Neural progenitor cell (in vitro differentiated cells): ENCODE measurements at places on chromosomes 6 and 20.

- no peak for DNase-seq
Measured at GRCh38 chr20:3739926-3740451, 7.5 kb downstream of the HSPA12B start.

DNA sequence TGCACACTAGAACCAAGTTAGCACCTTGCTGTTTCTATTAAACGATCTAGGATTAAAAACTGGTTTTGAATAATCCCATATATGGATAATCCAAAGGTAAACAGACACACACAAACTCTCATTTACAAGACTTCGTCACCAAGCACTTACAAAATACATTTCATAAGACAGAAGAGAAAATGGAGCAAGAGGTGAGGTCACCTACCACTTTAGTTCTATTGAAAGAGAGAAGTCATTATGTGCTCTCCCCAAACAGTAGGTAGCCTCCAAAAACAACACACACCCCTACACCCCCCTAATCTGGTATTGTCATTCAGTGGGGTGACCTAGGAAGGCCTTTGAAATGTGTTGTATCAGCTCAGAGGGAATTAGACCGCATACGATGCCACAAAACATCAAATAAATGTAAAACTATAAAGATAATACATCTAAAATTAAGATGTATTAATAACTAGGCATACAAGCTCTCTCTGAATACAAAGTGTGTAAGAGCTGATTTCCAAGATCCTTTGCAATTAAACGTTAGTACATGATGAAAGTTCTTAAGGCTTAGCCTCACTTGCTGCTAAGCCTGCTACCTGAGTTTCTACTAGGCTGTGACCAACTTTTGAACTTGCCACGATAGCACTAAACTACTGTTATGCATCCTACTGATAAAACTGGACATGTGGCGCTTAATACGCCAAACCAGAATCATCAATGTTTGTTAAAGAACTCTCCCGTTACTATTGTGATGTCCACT is 1.6 kb downstream of the SRPK1 start:
- peak; percentile 31 for DNase-seq

DNA sequence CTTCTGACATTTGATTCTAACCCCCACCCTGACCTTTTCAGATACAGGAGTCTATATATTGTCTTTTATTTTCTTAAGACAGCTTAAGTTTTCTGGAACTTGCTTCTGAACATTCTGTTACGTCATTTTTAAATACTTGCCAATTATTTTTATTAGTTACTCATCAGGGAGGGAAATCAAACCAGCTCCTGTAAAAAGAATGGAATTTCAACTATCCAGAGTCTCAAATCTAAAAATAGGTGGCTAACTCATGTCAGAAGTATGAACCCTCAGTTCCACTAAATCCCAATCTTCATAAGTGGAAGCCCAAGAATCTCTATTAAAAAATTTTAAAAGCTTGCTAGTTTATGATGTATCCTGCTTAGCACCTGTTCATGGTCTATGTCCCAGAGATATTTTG is 900.0 kb downstream of the KIF16B start:
- no peak for DNase-seq

- no peak for DNase-seq
Measured at GRCh38 chr6:44737829-44738528, 350.5 kb downstream of the CDC5L start.

GRCh38 chr20:40865095-40865494 is 163.5 kb upstream of the TOP1 start:
- no peak for DNase-seq

DNA sequence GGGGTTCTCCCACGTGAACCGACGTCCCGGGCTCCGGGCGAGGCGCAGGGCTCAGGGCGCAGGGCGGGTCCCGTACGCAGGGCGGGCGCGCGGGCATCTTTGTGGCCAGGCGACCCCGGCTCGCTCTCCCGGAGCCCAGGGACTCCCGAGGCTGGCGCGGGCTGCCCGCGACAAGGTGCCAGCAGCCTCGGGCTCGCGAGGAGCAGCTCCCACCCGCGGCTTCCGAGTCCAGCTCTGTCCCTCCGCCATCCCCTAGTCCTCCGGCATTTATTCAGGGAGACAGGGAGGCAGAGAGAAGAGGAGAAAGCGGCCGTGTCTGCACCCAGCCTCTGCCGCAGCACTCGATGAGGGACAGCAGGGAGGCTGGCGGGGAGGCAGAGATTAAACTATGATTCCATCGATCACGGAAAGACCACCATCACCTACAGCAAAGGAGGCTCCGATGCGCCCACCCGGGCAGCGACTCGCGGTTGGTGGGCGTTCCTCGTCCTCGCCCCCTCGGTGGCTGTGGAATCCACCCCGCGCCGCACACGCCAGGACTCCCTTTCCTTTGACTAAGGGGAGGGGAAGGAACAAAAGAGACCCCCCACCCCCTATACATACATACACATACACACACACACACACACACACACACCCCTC is 1.1 kb downstream of the RGS17 start:
- DNase-seq = peak; percentile 52

DNA sequence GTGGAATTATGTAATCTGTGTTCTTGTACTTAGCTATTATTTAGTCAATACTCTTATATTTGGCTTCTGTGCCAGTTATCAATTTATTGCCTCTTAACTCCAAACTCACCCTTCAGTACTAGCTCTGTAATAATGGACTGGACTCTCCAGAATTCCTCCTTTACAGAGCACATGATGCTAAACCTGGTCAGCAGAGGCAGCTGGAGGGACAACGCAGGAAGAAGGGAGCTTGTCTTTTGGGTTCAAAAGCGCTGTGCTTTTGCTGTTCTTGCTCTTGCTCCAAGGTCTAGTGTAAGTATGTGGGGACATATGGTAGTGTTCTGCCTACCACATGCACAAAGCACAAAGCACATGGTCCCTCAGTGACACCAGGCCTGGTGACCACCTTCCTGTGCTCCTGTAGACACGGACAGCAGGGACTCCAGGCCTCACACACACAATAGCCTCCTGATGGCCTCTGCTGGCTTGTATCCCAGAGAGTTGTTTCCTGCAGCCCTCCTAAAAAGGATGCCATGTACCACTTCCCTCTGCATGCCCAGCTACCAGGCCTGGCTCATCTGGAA is 46.1 kb downstream of the CHD6 start:
- no peak for DNase-seq

DNA sequence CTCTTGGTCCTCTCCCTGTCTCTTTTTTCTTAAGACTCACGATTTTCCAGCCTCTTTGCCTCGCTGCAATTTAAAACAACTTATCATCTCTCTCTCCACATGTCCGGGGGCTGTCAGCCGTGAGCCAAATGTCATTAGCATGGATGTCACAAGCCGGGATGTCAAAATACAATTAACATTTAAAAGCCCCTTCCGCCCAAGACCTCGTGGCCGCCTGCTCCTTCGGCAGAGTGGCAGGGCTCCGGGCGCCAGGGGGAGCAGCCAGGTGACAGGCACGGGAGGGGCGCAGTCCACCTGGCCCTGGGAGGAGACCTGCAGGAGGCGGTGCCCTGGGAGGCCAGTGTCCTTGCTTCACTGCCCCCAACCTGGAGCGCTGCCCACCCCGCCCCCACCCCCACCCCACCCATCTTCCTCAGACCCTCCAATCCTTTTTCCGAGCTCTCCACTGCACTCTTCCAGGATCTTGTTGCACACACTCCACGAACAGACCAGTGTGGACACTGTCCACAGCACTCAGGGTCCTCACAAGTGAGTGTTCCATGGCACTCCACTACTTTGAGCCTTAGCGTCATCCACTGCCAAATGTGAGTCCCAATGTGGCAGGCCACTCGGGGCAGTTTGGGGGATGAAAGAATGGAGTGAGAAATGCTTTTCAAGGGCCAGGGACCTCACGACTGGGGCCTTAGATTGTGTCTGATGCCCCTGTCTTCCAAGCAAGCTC is 5.6 kb upstream of the GRM4 start:
- DNase-seq = peak; percentile 39

DNA sequence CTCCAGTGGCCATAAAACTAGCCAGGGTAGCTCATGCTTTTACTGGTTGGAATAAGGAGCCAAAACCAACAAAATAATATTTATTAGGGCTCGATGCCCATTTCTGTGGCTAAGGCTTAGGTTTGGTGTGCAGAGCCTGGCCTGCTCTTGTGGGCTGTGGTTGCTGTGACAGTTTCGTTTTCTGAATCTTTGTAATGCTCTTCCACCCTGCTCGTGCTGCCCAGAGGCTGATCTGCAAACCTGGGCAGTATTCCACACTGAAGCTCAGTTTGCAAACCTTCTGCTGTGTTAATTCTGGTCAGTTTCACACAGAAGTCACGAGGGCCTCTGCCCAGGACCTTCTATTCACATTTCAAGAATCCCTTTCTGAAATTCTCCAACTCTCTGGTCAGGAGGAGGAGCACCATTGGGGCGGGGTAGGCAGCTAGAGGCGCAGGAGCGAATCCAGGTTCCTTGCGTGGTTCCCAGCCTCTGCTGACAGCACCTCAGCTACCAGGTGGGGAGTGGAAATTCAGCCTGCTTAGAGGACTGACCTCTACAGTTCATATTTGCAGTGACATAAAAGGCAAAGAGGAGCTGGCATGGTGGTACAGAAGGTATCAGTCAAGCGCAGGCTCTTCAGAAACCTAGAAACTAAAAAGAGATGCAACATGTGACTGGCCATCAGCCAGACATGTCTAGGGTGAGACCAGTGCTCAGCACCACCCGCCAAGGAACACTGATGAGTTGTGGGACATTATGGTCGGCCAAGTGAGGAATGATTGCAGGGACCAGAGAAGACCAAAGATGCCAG is 14.3 kb upstream of the C20orf144 start:
- DNase-seq = no peak

- DNase-seq = no peak
Measured at GRCh38 chr20:2217857-2218539, 77.8 kb upstream of the TGM3 start.

GRCh38 chr6:145809211-145809610 is 5.4 kb downstream of the FBXO30 start:
- no peak for DNase-seq

DNA sequence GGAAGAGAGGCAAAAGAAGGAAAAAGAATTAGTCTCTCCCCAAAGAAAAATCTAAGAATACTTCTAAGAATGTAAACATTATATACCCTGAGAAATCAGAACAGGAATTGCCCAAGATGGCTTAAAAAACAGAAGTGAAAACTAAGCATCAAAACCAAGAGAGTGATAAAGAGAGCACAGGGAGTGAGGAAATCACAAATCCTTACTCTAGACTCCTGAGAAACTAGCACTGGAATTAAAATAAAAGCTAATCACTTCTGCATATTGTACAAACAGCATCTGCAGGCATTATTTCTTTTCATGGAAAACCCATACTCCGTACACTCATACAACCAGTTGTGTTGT is 285.7 kb downstream of the BTBD9 start:
- no peak for DNase-seq

- no peak for DNase-seq
Measured at GRCh38 chr6:11475016-11475415, 62.5 kb upstream of the TMEM170B start.
